ENCODE measurements at places on chromosomes 4 and X.
A peak's percentile ranks its signal among the peaks of the same experiment; 100 is the strongest.

DNA sequence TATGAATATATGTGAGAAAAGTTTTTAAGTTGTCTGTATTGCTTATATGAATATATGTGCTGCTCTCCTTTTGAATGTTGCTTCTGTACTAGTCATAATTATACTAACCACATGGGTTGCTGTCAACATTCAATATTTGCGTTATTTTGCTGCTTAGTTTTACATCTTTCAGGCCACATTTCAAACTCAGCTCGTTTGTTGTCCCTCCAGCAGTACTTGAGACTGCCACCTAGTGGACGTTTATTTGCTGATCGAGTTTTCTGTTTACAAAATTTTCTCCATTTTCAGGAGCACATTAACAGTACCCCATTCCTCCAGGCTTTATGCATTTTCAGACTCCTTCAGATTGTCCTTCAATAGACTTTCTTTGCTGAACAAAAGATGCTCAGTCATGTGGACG is 75.8 kb downstream of the NUDT11 start:
- DNase-seq: peak; percentile 30

DNA sequence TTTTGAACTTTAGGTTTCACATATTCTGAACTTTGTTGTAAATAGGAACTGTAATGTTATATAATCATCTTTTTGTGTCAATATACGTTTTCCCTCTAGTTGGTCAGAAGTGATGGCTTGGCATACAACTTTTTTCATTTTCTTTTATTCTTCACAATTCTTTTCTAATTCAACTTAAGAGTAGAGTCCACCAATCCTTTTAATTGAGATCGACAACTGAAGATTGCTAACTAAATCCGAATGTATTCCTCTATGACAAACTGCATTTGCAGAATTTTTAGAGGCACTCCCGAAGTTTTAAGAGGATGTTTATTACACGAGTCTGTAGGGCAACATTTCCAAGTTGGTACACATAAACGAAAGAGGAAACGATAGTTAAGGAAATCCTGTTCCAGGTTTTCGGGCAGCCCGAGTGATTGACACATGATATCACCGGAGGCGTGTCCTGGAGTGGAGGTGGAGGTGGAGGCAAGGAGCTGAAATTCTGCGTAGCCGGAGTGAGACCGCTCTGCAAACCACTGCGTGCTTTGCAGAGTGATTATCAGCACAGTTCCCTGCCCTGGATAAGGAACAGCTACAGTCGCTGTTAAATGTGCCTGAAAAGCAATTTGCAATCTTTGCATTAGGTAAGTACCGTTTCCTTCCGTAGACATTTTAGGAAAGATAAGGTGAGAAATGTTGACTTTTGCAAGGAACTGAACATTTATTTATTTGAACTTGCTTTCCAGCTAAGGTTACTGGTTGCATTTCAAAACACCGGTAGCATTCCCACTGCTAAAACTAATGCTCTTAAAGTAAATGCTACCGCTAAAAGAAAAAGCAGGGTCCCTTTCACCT is at the start of gene SPRY1:
Gene SPRY1, plus strand, starts transcription at position 489 of the 837 bp plus-strand sequence. CDS start 4,797 bp downstream, outside the sequence.
- peak; percentile 78 for DNase-seq

DNA sequence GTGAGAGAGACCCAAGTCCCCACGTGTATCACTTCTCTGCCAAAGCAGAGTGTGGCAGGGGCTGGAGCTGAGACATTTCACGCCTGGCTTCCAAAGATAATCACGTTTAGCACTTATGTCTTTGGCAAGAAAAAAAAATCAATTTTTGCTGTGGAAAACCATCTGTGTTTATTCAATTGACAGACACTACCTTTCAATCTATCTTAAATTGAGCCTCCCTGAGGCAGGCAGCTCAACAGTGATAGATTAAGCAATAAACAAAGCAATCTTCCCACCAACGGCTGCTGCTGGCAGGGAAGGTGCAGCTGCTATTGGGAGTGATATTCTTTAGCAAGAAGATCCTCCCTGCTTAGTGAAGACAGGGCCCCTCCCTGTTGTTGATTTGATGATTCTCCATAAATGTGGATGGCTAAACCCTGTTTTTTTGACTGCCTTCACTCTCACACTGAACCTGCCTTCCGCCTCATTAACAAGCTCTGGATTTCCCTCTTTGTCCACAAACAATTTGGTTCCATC is 11.6 kb upstream of the MAGEB17 start:
- no peak for DNase-seq

- no peak for DNase-seq
Observed at GRCh38 chr4:28548594-28548993, 1688.0 kb downstream of the STIM2 start.

DNA sequence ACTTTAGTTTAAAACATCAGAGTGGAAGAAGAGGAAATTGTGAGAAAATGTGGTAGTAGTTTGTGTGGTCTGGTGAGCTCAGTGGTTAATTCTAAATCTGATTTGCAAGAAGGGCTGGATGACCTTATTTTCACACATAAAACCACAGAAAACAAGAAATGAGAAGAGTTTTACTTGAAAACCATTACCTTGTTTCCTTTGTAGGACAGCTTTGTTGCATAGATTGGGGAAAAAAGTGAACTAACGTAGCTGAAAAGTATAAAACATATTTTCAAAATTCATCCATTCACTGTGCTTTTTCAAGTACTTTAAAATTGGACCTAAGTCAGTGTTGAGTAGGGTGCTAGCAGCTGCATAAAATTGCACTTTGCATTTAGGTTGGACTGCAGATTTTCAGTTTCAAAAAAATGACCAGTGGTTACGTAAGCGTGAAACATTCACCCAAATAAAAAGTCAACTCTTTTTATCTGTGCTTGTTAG is 211.3 kb downstream of the ARHGAP10 start:
- no peak for DNase-seq

GRCh38 chrX:84335121-84335520 is 147.1 kb upstream of the RPS6KA6 start:
- no peak for DNase-seq

- DNase-seq: no peak
Observed at GRCh38 chrX:148620023-148620422, 119.6 kb downstream of the AFF2 start.

- peak; percentile 13 for DNase-seq
Observed at GRCh38 chrX:150934453-150934852, 36.0 kb upstream of the CD99L2 start.

Data from NCI-H460 (cell line).